ENCODE measurements at places on chromosomes 3 and 15. TPM values are rescaled to one million over a fixed set of nuclear protein-coding genes. Genes with fewer than 3 reads are reported as not detected.

DNA sequence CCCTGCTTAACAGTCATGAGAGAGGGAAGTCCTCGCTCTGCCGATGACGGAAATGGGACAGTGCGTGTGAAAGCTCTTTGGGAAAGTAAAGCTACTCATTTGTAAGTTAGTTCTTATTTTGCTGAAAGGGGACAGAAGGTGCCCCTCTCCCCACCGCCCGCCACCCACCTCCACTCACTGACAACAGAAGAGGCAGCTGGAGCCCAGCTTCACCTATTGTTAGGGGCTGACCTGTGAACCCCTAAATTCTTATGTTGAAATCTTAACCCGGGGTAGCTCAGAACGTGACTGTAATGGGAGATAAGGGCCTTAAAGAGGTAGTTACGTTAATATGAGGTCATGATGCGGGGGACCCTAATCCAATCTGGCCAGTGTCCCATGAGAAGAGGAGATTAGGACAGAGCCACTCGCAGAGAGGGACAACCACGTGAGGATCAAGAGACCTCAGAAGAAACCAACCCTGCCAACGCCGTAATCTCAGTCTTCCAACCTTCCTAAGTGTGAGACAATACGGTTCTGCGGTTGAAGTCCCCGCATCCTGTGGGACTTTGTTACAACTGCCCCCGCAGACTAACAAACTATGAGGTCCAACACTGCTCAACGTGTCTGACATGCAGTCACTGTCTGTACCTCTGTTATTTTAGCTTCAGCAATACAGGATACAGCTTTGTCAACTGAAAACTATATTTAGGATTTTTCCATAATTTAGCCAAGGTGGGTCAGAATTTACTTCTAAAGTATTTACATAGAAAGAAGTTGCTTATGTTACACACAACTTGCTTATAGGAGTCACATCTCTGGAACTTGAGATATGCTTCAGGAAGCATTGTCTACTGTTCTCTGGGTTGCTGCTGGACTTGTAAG, 51.7 kb downstream of the PCSK6 start:
- H3K27me3 ChIP-seq = no peaks in the 10 kb centered on the region
- H3K27ac ChIP-seq = no peak overlapping the region
- H3K4me1 ChIP-seq = no peaks in the 10 kb centered on the region
- no peak overlapping the region for H3K4me3 ChIP-seq
- DNase-seq = no peak

- no peak overlapping the region for H3K4me3 ChIP-seq
- H3K36me3 ChIP-seq = no peaks in the 10 kb centered on the region
- no peak for DNase-seq
- H3K27ac ChIP-seq = no peak overlapping the region
- no peaks in the 10 kb centered on the region for H3K27me3 ChIP-seq
- H3K4me1 ChIP-seq = no peaks in the 10 kb centered on the region
Observed at GRCh38 chr3:128987302-128988100, 6.4 kb downstream of the CFAP92 start.

DNA sequence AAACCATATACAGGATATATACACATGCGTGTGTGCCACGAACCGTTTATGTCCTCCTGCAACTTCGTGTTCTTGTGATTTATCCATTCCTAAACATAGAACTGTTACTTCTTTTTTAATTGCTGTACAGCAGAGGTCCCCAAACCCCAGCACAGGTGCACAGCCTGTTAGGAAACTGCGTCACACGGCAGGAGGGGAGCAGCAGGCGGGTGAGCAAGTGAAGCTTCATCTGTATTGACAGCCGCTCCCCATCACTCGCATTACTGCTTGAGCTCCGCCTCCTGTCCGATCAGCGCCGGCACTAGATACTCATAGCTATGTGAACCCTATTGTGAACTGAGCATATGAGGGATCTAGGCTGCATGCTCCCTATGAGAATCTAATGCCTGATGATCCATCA, 34.9 kb upstream of the NRROS start:
- DNase-seq = no peak
- H3K27ac ChIP-seq = no peak overlapping the region
- no peaks in the 10 kb centered on the region for H3K27me3 ChIP-seq
- H3K36me3 ChIP-seq = no peaks in the 10 kb centered on the region
- peaks cover under 1% of the 10 kb centered on the region for H3K4me1 ChIP-seq
- no peak overlapping the region for H3K4me3 ChIP-seq

- peak within 1 kb of the TSS; percentile 63 for H3K4me3 ChIP-seq
- no peaks in the 10 kb centered on the region for H3K27me3 ChIP-seq
- peak; percentile 87 for DNase-seq
- peaks cover 13% of the 10 kb centered on the region for H3K4me1 ChIP-seq
Observed at GRCh38 chr3:40505599-40506462, at the start of gene ZNF620. TSS of gene ZNF620 (plus strand) at chr3:40506039. CDS start at chr3:40506353, 314 bp downstream.

- H3K4me1 ChIP-seq = no peaks in the 10 kb centered on the region
- H3K4me3 ChIP-seq = no peak overlapping the region
- H3K27me3 ChIP-seq = no peaks in the 10 kb centered on the region
- DNase-seq = no peak
Observed at GRCh38 chr15:68719672-68720071, 101.0 kb downstream of the ANP32A start.

DNA sequence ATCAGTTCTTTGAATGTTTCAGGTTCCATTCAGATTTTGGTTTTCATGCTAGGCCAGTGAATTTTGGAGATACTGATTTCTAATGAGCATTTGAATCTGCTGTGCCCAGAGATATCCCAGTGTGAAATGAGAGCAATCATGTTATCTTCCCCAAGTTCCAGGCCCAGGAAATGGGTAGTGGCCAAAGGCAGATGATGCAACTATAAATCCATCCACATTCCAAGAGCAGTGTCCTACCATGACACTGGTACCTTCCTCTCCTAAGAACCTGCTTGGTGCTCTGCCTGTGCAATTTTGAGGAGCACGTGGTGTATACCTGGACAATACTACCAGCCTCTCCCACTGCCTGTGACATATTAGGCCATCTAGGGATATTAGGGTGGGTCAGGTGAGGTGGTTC, 186.8 kb downstream of the SLCO3A1 start:
- no peaks in the 10 kb centered on the region for H3K4me1 ChIP-seq
- DNase-seq = no peak
- H3K27me3 ChIP-seq = no peaks in the 10 kb centered on the region
- no peak overlapping the region for H3K27ac ChIP-seq
- no peak overlapping the region for H3K4me3 ChIP-seq
- no peaks in the 10 kb centered on the region for H3K36me3 ChIP-seq

- no peak overlapping the region for H3K4me3 ChIP-seq
- DNase-seq = no peak
- no peaks in the 10 kb centered on the region for H3K27me3 ChIP-seq
- no peaks in the 10 kb centered on the region for H3K36me3 ChIP-seq
Observed at GRCh38 chr3:123655400-123655799, 70.5 kb upstream of the HACD2 start.

Gene TF
- total RNA-seq = 9.1 TPM

Gene LRRC3B
- total RNA-seq = 0.09 TPM

Gene CADPS
- 16.1 TPM for total RNA-seq

Gene CAMK2N2
- total RNA-seq = 13.0 TPM

Gene CLEC3B
- 3.7 TPM for total RNA-seq
